ENCODE measurements at places on chromosomes 2 and 18.
A peak's percentile ranks its signal among the peaks of the same experiment; 100 is the strongest.

- DNase-seq, result peak; percentile 90
Measured at GRCh38 chr2:8544786-8545694, 136.8 kb upstream of the ID2 start.

- peak; percentile 21 for DNase-seq
Measured at GRCh38 chr2:237059155-237059875, 26.4 kb upstream of the COPS8 start.

- DNase-seq, result no peak
Measured at GRCh38 chr2:42464631-42465030, 29.2 kb downstream of the KCNG3 start.

DNA sequence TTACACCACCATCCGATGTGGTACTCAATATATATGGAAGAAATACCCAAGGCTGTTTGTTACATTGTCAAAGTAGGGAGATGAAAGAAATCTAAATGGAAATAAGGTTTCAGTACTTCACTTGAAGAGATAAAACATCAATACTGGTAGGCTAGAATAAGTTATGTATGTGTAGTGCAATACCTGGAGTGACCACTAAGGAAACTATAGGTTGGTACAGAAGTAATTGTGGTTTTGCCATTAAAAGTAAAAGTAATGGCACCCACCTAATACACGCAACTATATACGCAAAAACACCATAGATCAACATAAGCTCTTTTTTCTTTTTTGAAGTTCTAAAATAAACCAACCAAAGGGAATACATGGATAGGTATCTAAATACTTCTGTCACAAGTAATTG, 143.2 kb upstream of the KYNU start:
- no peak for DNase-seq

DNA sequence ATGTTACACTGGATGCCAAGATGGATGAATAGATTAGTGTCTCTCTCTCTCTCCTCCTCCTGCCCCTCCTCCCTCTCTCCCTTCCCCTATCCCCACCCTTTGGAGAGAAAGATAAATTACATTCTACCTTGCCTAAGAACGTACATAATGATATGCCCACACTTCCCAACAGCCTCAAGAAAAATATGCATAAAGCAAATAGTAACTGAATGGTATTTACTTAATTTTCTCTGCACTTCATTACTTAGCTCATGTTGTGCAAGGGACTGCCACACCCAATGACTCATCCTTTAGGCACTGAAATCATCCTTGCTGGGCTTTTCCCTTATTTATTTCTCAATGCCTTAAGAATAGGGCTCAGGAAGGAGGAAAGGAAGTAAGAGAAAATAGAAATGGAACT, 137.3 kb upstream of the PID1 start:
- no peak for DNase-seq

- no peak for DNase-seq
Measured at GRCh38 chr2:137706786-137707613, 257.3 kb upstream of the HNMT start.

- no peak for DNase-seq
Measured at GRCh38 chr18:9734189-9734588, 26.1 kb downstream of the RAB31 start.

DNA sequence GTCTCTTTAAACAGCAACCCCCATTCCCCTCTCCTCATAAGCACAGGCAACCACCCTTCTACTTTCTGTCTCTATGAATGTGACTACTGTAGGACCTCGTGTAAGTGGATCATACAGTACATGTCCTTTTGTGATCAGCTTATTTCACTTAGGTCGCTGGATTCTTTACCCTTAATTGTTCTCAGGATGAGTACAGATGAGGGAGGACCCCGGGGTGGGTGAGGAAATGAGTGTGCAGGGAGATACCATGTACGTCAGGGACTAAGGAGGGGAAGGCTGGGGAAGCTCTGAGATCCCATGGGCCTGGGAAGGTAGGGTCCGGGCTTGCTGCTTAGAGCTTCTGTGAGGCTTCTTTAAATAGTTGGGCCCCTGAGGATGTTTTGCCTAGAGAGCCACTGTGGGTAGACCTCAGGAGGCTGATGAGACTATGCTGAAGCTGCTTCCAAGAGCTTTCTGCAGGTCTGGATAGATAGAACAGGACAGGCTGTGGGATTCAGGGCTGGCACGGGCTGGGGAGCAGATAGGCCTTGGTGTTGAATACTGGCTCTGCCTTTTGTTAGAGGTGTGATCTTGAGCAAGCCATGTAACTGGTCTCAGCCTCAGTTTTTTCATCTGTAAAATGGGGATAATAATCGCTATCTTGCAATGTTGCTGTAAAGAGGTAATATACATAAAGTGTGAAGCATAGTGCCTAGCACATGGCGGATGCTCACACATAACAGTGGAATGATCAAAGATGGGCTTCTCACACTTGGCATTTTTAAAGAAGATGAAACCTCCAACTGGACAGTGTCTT, 155.3 kb downstream of the PRKCE start:
- no peak for DNase-seq

GRCh38 chr2:15028406-15028805, 395.9 kb downstream of the LRATD1 start:
- DNase-seq, result no peak

- no peak for DNase-seq
Measured at GRCh38 chr2:235709969-235710879, 216.4 kb downstream of the AGAP1 start.

GRCh38 chr2:176127774-176128072, 1.8 kb upstream of the HOXD8 start:
- no peak for DNase-seq

DNA sequence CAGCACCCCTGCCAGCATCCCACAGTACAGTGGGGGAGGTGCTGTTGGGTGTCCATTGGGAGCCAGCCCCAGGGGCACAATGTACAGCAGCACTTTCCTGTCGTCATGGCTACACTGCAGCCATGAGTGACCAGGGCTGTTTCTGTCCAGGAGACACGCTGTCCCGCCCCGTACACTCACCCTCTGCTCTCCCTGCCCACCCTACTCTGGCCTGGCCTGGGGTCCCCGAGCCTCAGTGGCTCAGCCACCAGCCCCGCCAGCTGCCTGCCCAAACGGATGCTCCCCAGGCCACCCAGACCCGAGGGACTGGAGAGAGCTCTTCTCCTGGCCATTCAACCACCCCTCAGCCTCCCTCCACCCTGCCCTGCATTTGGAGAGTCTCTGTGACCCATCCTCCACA, 9.3 kb downstream of the TEKT4 start:
- DNase-seq, result no peak

DNA sequence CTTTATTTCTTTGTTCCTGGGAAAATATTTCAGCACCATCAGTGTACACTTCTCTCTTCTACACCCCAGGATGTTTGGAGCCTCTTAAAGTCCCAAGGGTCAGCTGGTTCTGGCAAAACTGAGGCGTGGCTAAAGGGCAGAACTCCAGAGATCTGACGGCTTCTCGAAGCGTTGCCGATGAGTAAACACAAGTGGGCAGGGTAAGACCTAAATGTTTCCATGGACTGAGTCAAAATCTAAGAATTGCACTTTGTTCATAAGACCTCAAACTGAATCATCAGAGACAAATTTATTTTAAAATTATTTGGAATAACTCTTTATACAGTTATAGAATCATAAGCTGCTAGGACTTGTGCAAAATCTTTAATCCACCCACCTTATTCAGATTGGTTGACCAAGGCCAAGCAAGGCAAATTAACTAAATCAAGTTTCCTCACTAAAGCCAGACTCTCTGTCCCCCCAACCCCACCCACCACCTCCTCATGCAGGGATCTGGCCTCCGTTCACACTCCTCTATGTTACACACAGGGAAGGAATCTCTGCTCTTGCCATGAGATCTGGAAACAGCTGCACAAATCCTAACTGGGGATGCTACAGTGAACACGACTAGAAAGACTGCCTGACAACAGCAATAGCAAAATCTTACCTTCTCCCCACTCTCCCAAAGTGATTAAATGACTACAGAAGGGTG, 342.6 kb upstream of the KLHL29 start:
- no peak for DNase-seq

GRCh38 chr2:11379558-11379957, 35.1 kb upstream of the ROCK2 start:
- no peak for DNase-seq

- DNase-seq, result no peak
Measured at GRCh38 chr2:191983186-191983585, 136.3 kb upstream of the CAVIN2 start.

DNA sequence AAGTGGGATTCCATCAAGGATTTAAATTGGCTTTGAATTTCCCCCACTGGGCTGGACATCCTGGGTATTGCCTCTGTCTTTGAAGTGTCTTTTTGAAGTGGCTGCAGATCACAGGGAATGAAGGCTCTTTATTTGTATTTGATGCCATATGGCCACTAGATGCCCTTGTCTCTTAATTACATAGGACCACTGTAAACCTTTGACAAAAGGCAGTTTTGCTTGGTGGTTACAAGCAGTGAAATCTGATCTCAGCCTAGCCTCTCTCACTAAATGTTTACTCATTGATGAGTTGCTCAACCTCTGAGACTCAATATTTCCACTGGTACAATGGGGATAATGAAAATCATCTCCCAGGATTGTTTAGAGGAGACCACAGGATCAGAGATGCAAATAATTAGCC, 102.2 kb downstream of the INSIG2 start:
- no peak for DNase-seq

- no peak for DNase-seq
Measured at GRCh38 chr2:229380101-229380625, 109.1 kb upstream of the PID1 start.

DNA sequence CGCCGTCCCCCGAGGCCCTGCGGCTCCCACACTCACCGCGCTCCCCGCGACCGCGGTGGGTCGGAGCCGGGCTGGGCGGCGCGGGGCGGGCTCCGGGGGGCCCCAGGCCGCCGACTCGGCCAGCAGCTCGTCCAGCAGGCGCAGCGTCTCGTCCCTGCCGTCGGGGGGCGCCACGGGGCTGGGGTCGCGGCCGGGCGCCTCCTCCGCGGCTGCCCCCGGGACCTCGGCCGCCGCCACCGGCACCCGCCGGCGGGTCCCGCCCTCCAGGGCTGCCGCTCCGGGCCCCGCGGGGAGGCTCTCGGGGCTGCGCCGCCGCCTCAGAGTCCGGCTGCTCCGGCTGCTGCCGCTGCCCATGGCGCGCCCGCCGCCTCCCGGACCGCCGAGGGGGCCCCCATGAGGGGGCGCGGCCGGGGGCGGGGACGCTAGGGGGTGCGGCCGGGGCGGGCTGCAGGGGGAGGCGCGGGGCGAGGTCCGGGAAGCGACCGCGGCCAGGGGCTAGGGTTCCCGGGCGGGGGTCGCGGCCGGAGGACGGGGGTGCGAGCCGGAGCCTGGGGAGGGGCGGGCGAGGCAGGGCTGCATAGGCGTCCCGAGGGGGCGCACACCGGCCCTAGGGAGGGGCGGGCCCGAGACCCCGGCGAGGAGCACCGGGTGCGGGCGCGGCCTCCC, at the start of gene CYS1:
TSS of gene CYS1 (minus strand) at position 542 of the 666 bp plus-strand sequence. CDS start at position 354, 188 bp downstream.
- DNase-seq, result peak; percentile 20

- no peak for DNase-seq
Measured at GRCh38 chr2:130798472-130799218, 38.1 kb upstream of the ARHGEF4 start.

DNA sequence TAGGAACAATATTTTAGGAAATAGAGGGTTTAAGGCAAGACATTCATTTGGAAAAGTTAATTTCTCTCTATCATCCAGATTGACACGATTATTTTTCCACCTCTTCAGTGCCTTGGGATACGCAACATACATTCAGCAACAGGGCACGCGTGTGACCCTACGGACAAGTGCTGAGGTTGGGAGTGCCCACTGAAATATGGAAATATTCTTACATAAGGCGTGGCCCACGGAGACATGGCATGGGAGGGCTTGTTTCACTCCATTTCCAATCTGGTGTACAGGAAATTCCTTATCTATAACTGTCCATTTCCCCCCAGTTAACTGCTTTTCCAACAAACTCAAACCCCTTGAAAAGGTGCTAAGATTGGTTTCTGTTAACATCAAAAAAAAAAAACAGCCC, 20.9 kb upstream of the KIDINS220 start:
- DNase-seq, result no peak

DNA sequence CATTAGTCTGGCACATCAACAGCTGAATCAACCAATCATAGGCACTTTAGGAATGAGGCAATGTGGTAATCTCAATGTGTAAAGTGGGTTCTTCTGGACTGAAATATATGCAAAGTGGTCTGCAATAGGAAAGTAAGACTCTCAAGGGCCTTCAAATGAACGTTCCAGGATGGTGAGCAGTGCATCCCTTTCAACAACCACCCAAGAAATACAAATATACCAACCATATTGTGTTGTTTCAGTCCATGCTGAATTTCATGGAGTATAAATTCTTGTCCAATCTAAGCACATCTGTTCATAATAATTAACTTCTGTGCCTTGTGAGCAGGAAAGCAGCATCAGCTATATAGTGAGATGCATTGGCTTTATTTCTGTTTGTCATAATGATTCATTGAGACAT, 556.2 kb downstream of the THSD7B start:
- no peak for DNase-seq

- no peak for DNase-seq
Measured at GRCh38 chr2:189421644-189422043, 19.6 kb upstream of the WDR75 start.

GRCh38 chr2:127084611-127085316, 22.2 kb downstream of the BIN1 start:
- DNase-seq, result peak; percentile 42

- DNase-seq, result no peak
Measured at GRCh38 chr2:118945881-118946280, 3.9 kb downstream of the MARCO start.

DNA sequence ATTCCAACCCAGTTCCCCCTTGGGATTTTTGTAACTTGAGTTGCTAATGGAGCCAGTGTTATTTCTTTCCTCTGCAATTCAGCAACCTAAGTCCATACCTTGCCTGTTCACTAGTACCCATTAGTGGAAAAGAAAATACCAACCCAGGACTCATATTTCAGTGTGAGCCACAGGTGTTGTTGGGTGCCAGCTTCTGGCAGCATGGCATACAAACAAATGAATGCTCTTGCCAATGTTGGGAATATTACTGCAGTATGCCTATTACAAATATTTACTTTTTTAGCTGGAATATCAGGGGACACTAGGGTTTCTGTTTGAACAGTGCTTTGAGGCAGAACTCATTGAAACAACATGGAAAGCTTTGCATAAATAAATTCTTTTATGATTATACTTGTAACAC, 130.2 kb downstream of the NCKAP5 start:
- DNase-seq, result no peak

GRCh38 chr2:110940376-110940910, 180.3 kb upstream of the BCL2L11 start:
- no peak for DNase-seq

DNA sequence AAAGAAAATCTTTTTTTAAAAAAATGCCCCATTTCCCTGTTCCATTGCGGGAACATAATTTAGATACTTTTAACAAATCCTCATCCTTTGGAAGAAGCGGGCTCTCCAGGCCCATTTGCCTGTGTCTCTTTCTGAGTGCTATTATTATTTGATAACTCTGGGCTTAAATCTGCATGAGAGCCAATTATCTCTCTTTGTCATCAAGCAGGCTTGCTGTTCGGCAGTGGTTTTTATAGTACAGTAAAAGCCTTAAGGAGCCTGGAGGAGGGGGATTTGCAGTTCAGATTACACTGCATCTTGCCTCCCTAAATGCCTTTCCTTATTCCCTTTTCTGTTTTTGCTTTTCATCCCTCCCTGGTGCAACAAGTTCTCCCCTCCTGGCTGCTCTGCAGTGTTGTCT, 50.6 kb downstream of the CELF4 start:
- no peak for DNase-seq

- no peak for DNase-seq
Measured at GRCh38 chr2:166637051-166637450, 143.0 kb upstream of the SCN7A start.

- no peak for DNase-seq
Measured at GRCh38 chr18:75334869-75335268, 92.6 kb downstream of the SMIM21 start.

GRCh38 chr2:160019374-160020090, 42.9 kb downstream of the PLA2R1 start:
- no peak for DNase-seq

All from activated CD4-positive, alpha-beta T cell treated with anti-CD3 and anti-CD28 coated beads, Interleukin-2, amount 50 U/mL, for 48 hours (primary cell).